ENCODE measurements at places on chromosomes 12 and 14.

- DNase-seq = no peak
Observed at GRCh38 chr12:588024-588322, 75.3 kb downstream of the NINJ2 start.

GRCh38 chr14:88363644-88364043 lies 21.8 kb upstream of the SPATA7 start:
- DNase-seq = no peak

DNA sequence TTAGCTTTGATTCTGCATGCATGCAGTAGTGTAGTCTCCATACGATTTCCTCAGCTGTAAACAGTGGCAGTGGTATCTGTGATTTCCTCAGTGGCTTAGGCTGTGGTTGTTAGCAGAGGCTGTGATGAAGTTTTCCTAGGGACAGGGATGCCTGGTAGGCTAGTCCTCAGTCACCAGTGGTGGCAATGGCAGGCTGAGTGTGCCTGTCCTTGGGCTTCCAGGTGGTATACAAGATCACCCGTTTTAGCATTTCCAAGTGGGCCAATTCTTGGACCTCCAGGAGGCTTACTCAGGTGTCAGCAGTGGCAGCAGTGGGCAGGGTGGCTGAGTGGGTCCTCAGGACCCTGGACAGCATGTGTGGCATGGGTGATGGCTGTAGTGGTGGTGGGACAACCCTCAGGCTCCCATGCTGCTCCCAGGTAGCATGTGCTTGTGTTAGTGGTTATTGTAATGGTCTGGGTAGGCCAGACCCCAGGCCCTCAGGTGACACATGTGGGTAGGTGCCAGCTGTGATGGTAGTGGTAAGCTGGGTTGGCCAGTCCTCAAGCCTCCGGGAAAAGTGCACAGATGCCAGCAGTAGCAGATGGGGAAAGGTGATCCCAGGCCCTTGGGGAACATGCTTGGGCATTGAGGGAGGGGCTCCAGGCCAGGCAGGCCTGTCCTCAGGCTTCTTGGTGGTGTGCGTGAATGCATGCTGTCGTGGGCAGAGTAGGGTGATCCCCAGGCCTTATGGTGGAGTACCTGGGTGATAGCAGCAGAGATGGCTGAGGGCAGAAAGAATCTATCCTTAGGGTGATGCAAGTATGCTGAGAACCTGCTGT lies 146.5 kb downstream of the PAPOLA start:
- DNase-seq = no peak

GRCh38 chr12:100017056-100017455 lies 32.3 kb upstream of the ANKS1B start:
- no peak for DNase-seq

DNA sequence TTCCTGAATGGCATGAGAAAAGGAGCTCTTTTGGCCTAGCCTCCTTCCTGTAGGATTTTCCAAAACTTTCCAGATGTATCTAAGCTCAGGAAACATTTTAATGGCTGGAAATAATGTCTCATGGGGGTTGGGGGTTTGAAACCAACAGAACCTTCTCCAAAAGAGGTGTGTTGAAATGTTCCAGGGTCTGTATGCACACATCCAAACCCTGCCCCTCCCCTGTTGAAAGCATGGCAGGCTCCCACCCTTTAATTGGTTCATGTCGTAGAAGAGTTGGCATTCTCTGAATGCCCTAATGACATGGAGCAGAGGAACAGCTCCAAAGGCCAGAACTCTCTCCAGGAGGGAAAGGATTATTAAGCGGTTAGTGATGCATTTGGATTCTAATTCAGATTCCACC lies 353.2 kb downstream of the ZFP36L1 start:
- no peak for DNase-seq

DNA sequence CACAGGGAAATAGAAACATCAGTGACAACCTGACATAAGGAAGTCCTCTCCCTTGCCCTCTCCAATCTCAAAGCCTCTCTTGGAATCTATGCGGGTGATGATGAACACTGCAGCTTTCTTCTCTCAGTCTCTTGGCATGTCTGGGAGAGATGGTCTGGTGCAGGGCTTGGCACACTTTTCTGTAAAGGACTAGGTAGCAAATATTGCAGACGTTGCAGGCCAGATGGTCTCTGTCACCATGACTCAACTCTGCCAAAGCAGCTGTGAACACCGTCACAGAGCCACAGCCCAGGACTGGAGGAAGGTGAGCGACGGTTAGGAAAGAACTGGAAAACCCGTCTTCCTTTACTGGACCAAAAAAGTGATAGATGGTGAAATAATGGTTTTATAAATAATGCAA lies 591.0 kb upstream of the TMEM132C start:
- DNase-seq = no peak

- DNase-seq = no peak
Observed at GRCh38 chr12:79710707-79711483, 20.1 kb upstream of the PAWR start.

DNA sequence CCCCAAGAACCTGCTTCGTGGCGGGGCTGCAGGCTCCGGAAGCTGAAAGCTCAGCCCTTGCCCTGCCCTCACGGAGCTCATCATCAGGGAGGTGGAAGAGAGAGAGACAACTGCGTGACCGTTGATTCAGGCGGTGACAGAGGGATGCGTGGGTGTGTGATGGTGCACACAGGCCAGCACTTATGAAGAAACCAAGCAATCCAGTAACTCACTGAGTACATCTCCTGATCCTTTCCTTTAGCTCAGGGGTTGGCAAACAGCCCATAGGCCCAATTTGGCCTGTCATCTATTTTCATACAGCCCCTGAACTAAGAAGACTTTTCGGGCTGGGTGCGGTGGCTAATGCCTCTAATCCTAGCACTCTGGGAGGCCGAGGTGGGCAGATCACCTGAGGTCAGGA lies 49.9 kb downstream of the TESC start:
- no peak for DNase-seq

- DNase-seq = no peak
Observed at GRCh38 chr12:19203539-19204506, 74.3 kb downstream of the PLEKHA5 start.

GRCh38 chr12:53940443-53941014 lies 1.9 kb downstream of the HOXC13 start:
- no peak for DNase-seq

Data from NCI-H187 treated with DMSO at 0.1 percent for 48 hours (cell line).